ENCODE measurements at places on chromosomes 7 and 10. TPM values are rescaled to one million over a fixed set of nuclear protein-coding genes. Genes with fewer than 3 reads are reported as not detected.

UCN3 gene
- 0.10 TPM for total RNA-seq

- DNase-seq: no peak
Measured at GRCh38 chr7:67309764-67310549, 313.3 kb downstream of the TYW1 start.

TRIM50 gene
- not detected for total RNA-seq

DNA sequence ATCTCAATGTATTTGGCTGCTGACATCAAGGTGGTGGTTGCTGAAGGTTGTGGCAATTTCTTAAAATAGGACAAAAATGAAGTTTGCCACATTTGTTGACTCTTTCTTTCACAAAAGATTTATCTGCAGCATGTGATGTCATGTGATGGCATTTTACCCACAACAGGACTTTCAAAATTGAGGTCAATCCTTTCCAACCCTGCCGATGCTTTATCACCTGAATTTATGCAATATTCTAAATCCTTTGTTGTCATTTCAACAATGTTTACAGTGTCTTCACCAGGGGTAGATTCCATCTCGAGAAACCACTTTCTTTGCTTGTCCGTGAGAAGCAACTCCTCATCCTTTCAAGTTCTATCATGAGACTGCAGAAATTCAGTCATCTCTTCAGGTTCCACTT lies 40.6 kb upstream of the SLC16A12 start:
- DNase-seq: no peak

Data from SJCRH30 (cell line).